ENCODE measurements at places on chromosomes 13 and 19.
A peak's percentile ranks its signal among the peaks of the same experiment; 100 is the strongest.

GRCh38 chr13:25806264-25806974, 245.4 kb downstream of the SHISA2 start:
- no peak for DNase-seq

- no peak for DNase-seq
These were observed 287 bp upstream of the B3GLCT start for GRCh38 chr13:31199527-31199848.

- DNase-seq: no peak
These were observed 1.5 kb downstream of the ZNF101 start for GRCh38 chr19:19670070-19670551.

DNA sequence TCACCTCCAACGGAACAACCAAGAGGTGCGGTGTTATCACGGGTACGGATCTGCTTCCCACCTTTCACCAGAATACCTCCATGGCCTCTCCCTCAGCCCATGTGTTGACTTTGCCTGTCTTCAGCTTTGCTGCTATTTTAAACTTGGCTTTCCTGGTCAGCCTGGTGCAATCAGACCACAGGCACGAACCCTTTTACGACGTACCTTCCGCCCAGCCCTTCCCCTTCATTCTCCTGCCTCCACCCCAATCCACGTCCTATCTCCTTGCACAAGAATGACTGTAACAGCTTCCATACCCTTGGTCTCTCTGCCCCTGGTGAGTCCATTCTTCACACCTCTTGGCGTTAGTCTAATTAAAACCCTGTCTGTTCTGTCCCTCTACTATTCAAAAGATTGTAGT, 431.7 kb downstream of the EFNB2 start:
- DNase-seq: no peak

- no peak for DNase-seq
These were observed 657.8 kb downstream of the DACH1 start for GRCh38 chr13:71209217-71209616.

DNA sequence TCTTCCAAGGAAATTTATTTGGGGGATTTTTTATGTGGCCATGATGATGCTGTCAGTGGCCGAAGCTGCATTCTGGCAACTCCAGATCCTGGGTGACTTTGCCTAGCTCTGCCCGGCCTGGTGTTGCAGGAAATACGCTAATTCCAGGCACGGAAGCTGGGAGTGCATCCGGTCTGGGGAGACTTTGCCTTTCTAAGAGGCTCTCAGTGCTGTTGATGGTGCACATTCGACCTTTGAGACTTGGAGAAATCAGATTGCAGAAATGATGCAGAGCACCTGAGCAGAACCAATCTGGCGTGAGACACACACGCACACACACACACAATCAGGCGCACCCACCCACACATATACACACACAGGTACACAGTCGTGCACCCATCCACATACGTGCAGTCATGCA, 5.9 kb upstream of the TMEM255B start:
- DNase-seq: no peak

GRCh38 chr13:34019870-34020269, 201.9 kb downstream of the RFC3 start:
- DNase-seq: no peak

DNA sequence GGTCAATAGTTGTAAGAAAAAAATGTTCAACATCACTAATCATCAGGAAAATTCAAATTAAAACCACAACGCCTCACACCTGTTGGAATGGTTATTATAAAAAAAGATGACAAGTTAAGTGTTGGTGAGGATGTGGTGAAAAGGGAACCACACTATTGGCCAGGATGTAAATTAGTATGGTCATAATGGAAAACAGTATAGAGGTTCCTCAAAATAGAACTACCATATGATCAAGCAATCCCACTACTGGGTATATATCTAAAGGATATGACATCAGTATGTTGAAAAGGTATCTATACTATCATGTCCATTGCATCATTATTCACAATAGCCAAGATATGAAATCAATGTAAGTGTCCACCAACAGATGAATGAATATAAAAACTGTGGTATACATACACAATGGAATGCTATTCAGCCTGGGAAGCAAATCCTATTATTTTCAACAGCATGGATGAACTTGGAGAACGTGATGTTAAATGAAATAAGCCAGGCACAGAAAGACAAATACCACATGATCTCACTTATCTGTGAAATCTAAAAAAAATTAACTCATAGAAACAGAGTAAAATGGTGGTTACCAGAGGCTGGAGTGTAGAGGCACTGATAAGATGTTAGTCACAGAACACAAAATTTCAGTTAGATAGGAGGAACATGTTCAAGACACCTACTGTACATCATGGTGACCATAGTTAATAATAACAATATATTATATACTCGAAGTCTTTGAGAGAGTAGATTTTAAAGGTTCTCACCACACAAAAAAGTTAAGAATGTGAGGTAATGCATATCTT, 56.6 kb downstream of the TBC1D4 start:
- peak; percentile 56 for DNase-seq

DNA sequence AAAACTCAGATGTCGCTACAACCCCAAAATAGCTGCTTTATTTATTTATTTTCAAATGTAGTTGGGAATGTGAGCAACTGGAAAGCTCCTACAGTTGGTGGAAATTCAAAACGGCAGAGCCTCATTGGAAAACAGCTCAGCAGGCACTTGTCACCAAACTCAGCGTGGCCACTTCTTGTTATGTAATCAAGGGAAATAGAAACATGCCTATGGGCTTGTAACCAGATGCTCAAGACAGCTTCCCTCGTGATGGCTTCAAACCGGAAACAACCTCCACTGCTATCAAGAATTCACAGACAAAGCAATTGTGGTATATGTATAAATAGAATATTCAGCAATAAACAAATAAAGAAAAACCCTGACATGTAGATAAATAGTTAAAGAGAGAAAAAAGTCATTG, 627.8 kb upstream of the SLC10A2 start:
- peak; percentile 25 for DNase-seq

- DNase-seq: no peak
These were observed 51.5 kb upstream of the WDFY2 start for GRCh38 chr13:51532736-51533197.

DNA sequence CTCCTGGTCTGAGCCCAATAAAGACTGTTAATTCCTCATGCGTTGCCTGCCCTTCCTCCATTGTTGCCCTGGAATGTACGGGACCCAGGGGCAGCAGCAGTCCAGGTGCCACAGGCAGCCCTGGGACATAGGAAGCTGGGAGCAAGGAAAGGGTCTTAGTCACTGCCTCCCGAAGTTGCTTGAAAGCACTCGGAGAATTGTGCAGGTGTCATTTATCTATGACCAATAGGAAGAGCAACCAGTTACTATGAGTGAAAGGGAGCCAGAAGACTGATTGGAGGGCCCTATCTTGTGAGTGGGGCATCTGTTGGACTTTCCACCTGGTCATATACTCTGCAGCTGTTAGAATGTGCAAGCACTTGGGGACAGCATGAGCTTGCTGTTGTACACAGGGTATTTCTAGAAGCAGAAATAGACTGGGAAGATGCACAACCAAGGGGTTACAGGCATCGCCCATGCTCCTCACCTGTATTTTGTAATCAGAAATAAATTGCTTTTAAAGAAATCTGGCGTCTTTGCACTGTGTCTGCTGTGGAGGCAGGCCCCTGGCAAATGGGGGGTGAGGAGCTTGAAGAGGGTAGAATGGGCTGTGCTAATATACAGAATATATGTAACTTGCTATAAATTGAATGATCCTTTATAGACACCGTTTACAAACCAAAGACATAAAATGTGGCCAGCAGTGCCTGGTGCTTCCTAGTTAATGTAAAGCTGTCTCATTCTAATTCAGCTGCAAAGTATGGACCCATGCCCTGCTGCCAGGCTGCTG, 4.2 kb upstream of the RPS11 start:
- DNase-seq: no peak

DNA sequence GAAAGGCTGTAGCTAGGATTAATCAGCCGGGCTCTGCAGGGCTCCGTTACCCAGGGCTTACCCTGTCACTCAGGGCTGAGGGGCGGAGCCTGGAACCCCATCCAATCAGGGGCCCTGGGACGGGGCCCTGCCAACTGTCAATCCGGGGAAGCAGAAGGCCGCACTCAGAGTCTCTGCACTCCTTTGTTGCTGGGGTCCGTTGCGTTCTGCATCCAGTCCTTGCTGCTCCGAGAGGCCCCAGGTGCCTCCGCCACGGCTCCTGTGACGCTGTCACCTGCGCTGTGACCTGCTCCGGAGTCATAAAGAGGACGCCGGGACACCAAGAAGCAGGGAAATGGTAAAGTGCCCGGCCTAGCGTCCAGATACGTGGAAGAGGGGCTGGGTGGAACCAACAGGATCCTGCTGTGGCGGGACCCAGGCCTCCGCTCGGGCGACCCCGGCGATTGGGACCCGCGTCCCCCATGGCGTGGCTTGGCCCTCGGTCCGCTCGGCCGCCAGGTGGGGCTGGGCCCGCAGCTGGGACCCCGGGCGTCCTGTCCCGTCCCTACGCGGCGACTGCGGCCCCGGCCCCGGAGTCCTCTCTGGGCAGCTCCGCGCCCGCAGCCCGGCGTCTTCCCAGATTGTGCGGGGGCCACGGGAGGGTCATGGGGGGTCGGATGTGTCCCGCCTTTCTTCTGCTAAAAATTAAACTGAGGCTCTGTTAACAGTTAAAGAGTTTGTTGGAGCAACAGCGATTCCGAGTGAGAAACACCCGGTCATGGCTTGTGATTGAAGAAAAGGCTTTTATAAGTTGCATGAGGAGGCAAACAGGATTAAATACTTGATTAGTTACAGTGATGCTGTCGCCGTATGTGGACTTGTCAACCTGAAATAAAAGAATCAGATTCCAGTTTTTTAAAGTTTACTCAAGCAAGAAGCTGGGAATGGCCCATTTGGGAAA, at the start of gene ZNF491:
ZNF491 (plus strand) TSS at position 133 of the 940 bp plus-strand sequence. CDS start 7,431 bp downstream, outside the sequence.
- peak; percentile 96 for DNase-seq

DNA sequence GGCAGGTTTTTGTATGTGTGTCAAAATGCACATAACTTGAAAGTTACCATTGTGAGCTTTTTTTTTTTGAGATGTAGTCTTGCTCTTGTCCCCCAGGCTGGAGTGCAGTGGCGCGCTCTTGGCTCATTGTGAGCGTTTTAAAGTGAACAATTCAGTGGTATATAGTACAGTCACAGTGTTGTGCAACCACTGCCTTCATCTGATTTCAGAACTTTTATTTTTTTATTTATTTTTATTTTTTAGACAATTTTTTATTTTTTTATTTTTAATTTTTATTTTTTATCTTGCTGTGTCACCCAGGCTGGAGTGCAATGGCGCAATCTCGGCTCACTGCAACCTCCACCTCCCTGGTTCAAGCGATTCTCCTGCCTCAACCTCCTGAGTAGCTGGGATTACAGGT, 15.0 kb downstream of the SLC25A42 start:
- DNase-seq: no peak

GRCh38 chr13:97215325-97215724, 6.8 kb upstream of the MBNL2 start:
- DNase-seq: peak; percentile 61

GRCh38 chr13:20114066-20114610, 46.7 kb downstream of the GJA3 start:
- no peak for DNase-seq

DNA sequence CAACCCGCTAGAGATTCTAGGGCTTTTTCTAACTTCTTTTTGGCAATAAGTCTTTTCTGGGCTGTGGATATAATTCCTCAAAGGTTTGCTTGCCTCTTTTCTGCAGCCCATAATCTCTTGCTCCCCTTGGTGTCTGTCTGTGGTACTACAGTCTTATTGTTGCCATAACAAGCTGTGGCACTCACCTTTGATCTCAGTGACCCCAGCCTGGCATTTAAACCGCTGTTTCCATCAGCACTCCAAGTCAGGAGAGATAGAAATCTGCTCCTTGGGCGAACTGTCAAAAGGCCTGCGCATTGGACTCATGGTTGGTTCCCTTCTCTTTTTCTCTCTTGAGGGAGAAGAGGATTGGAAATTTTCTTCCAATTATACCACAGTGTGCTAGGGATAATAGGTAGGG, 14.5 kb upstream of the MPHOSPH8 start:
- peak; percentile 71 for DNase-seq

DNA sequence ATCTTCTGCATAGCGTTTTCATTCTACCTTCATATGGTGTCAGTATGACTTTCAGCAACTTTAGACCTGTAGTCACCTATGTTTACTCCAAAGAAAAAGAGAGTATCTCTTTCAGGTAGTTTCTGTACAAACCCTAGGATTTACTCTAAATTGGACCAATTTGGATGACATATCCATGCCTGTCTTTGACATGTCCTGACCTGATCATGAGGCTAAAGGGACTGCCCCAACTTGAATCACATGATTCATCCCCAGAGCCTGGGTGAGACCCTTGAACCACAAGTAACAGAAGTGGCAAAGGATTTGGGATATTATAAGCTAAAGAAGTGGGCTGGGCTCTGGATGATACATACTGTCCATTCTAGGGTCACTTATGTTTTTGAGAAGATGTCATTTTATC, 124.5 kb upstream of the CSNK1A1L start:
- DNase-seq: no peak

DNA sequence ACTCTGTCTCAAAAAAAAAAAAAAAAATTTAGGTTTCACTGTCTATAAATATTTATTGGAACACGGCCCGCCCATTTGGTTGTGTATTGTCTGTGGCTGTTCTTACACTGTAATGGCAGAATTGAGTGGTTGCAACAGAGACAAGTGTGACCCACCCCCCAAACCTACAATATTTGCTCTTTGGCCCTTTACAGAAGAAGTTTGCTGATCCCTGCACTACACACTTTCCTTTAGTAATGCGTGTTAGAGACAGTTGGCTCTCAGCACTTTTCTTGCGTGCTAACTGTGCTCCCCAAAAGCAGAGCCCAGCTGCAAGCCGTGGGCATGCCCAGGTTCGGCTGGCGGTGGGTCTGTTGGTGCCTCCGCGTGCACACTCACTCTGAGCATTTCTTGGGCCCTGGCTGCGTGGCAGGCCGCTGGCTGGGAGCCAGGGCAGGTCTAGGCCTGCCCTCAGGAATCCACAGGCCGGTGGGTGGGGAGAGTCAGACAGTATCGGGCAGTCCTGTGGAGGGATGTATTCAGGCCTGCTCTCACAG, 72.6 kb downstream of the SIPA1L3 start:
- no peak for DNase-seq

DNA sequence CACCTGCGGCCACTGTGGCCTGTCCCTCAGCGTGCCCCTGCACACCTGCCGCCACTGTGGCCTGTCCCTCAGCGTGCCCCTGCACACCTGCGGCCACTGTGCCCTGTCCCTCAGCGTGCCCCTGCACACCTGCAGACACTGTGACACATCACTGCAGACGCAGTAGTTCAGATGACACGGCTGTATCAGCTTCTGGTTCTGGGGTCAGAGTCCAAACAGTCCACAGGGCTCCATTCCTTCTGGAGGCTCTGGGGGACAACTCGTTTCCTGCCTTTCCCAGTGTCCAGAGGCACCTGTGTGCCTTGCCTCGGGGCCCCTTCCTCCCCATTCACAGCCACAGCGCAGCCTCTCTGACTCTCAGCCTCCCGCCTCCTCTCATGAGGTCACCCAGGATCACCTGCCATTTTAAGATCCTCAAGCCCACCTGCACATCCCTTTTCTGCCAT, 5.5 kb downstream of the SF3A2 start:
- DNase-seq: no peak

All from hematopoietic multipotent progenitor cell treated with erythropoietin and hydrocortisone succinate and interleukin-3 and kit ligand, for 4 days (in vitro differentiated cells).